ENCODE measurements at places on chromosomes 2 and 18.

- no peak for DNase-seq
Measured at GRCh38 chr2:241858206-241859016, at the start of gene PDCD1. TSS of gene PDCD1 (minus strand) at chr2:241858894. CDS start at chr2:241858838, 56 bp downstream.

DNA sequence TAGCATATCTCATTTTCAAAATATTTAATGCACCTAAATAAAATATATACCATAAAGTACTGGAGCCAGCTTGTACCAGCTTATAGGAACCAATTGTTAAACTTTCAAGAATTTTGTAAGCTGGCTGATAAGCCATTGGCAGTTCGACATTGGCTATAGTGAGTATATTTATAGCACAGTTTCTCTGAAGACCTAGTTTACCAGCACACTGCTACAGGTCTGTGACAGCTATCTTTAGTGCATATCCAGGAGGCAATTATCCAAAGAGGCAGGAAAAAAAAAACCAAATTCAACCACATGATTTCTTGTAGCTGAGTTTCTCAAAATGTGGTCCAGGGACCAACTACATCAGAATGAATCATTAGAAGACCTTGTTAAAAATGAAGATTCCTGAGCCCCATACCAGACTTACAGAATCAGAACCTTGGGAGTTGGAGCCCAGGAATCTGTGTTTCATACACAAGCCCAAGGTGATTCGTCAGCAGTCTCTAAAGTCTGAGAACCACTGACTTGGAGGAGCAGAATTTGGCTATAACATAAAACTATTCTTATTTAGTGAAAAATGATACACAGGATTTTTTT is 279.0 kb upstream of the NRP2 start:
- no peak for DNase-seq

GRCh38 chr2:24824071-24824588 is 30.9 kb downstream of the CENPO start:
- no peak for DNase-seq

- DNase-seq, result no peak
Measured at GRCh38 chr2:172734711-172735581, 699 bp upstream of the RAPGEF4 start.

- no peak for DNase-seq
Measured at GRCh38 chr2:239549711-239550255, 149.0 kb upstream of the HDAC4 start.

DNA sequence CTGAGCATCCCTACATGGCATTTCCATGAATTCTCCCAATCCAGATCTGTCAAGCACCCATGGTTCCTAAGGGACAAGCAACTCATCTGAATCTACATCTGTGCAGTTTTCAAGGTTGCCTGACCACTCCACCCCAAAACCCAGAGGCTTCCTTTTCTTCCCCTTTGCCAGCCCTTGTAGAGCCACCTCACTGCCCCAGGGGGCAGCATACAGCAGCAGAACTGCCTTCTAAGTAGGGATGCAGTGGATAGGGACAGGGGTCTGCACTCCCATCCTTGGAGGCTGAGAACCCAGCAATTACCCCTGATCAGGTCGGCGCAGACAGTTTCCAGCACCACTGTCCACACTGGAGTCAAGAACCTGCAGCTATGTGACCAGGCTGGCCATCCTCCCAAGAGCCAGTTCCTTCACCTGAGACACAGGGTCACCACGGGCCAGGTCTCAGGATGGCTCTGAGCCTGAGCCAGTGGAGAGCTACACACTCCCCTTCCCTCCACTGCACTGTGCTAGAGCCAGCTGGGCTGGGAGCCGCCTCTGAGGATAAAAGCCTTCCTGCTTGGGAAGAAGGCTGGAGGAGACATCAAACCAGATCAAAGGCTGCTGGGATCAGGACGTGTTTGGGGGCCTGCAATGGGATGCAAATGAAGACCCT is 283.1 kb downstream of the CELF4 start:
- no peak for DNase-seq

- DNase-seq, result no peak
Measured at GRCh38 chr2:234632527-234633391, 135.9 kb upstream of the ARL4C start.

GRCh38 chr2:204665207-204665606 is 119.9 kb downstream of the PARD3B start:
- no peak for DNase-seq

DNA sequence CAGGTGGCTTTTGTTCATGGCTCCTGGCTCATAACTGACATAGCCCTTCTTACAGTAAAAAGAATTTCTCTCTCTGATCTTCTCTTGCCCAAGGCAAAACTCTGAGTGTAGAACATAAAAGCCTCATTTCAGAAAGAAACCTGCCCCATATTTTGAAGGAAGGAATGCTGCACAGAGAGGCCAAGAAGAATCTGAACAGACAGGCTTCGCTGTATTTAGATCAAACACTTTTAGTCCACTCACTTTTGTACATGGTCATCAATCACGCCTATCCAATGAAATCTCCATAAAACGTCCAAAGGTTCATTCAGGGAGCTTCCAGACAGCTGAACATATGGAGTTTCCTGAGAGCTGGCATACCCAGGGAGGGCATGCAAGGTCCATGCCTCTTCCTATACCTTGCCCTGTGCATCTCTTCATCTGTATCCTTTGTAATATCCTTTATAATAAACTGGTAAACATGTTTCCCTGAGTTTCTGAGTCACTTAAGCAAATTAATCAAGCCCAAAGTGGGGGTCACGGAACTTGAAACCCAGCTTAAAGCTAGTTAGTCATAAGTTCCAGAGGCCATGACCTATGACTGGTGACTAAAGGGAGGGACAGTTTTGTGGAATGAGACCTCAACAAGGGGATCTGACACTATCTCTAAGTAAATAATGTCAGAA is 62.5 kb upstream of the TMEM247 start:
- DNase-seq, result no peak

DNA sequence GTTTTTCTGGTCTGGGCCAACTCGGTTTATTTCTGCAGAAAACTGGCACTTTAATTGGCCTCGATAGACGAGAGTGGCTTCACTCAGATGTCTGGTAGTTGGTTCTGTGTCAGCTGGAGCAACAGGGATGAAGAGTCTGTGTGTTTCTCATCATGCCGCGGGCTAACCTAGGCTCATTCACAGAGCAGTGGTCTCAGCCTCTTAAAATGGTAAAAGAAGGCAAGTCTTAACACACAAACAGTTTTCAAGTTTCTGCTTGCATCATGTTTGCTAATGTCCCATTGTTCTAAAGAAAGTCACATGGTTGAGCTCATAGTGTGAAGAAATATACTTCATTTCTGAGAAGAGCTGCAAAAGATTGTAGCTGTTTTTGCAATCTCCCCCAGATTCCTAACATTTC is 37.5 kb upstream of the ANXA4 start:
- no peak for DNase-seq
